Stimulated activated CD4-positive, alpha-beta T cell treated with anti-CD3 and anti-CD28 coated beads, Interleukin-15, amount 100 ng/mL, for 1 hour (primary cell): ENCODE measurements at places on chromosomes 2 and 18.
A peak's percentile ranks its signal among the peaks of the same experiment; 100 is the strongest.

- DNase-seq: no peak
Measured at GRCh38 chr2:108536133-108536780, 2.0 kb downstream of the LIMS1 start.

DNA sequence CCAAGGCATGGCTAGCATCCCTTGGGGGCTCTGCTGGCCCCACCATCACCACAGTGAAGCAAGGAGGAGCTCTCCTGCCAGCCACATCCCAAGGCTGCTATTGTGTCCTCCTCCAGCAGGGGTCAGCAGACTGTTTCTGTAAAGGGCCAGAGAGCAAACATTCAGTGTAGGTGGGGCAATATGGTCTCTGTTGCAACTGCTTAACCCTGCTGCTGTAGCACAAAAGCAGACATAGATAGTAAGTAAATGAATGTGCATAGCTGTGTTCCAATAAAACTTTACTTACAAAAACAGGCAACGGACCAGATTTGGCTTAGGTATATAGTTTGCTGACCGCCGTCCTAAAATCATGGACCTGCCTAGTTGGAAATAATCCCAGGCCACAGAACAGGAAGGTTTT lies 36.4 kb upstream of the ZBTB7C start:
- DNase-seq: peak; percentile 56

GRCh38 chr2:182952741-182953450 lies 85.4 kb downstream of the NCKAP1 start:
- no peak for DNase-seq

GRCh38 chr2:180730976-180731375 lies 249.4 kb upstream of the UBE2E3 start:
- DNase-seq: no peak

- no peak for DNase-seq
Measured at GRCh38 chr2:201458381-201458780, 6.8 kb downstream of the STRADB start.

DNA sequence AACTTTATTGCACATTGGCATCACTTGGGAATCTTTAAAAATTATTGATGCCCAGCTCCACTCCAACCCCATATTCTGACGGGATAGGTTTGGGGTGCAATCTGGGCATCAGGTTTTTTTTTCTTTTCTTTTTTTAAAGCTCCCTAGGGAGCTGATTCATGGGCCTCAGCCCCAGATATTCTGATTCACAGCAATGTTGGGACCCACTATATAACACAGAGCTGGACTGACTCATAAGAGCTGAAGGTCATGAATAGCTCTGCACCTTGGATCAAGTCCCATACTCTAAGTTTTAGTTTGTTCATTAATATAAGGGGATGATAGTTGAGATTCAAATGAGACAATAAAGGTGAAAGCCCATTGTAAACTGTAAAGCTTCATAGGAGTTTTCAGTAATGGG lies 191.1 kb upstream of the REV1 start:
- DNase-seq: no peak

GRCh38 chr2:173218326-173219056 lies 136.2 kb upstream of the CDCA7 start:
- no peak for DNase-seq

DNA sequence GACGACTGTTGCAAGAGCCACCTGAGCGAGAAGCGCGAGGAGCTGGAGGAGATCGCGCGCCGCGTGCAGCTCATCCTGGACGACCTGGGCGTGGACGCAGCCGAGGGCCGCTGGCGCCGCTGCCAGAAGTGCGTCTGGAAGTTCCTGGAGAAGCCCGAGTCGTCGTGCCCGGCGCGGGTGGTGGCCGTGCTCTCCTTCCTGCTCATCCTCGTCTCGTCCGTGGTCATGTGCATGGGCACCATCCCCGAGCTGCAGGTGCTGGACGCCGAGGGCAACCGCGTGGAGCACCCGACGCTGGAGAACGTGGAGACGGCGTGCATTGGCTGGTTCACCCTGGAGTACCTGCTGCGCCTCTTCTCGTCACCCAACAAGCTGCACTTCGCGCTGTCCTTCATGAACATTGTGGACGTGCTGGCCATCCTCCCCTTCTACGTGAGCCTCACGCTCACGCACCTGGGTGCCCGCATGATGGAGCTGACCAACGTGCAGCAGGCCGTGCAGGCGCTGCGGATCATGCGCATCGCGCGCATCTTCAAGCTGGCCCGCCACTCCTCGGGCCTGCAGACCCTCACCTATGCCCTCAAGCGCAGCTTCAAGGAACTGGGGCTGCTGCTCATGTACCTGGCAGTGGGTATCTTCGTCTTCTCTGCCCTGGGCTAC lies 1.2 kb downstream of the KCNF1 start:
- DNase-seq: no peak

- DNase-seq: no peak
Measured at GRCh38 chr2:28166956-28167355, 225.7 kb upstream of the FOSL2 start.

GRCh38 chr2:35986871-35987270 lies 368.7 kb upstream of the CRIM1 start:
- DNase-seq: no peak

DNA sequence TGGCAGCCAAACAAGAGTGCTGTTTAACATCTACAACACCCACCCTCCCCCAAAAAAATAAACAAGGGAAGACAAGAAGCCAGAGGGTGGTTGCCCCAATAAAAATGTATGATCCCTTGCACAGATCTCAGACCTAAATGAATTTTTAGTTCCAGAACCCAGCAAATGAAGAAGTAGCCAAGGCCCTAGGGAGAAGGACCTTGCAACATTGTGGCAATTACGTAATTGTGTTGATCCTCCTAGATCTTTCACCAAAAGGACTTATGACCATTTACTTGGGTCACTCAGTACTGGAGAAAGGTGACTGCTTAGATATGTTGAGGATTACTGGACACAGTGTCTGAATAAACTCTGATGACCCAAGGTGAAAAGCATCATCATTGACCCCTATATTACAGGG lies 1393.8 kb downstream of the LRP1B start:
- DNase-seq: no peak

GRCh38 chr2:46351750-46352138 lies 54.5 kb downstream of the EPAS1 start:
- peak; percentile 36 for DNase-seq

DNA sequence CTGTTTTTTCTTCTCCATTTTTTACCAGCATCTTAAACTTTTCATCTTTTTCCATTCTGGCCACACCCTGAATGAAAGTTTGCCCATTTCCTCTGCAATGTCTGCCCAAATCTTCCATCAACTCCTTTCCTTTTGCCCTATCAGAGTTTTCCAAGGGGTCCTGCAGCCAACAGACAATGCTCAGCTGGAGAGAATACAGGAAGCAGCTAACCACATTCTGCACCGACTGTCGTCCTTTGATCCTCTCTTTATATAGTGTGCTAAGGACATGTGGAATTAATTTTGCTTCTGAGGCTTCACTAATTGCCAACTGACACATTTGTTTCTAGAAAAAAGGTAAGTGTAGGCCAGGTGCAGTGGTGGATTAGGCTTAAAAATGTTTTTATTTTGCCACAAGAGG lies 50.5 kb upstream of the DLX2 start:
- DNase-seq: no peak

DNA sequence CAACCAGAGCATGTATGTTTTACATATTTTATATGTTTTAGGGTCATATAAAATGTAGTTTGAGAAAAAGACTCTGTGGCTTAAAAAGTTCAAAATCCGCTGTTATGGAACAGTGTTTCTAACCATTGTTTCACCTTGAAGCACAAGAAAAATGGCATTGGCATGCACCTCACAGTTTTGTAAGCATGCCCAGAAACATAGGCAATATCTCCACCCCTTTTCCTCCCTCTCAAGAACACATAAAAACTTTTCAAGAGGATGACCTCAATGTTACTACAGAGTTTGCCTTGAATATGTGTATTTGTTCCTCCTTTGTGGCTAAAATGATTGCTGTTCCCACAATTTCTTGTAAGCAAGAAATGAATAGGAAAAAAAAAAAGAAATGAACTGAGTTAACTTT lies 29.3 kb upstream of the SLC40A1 start:
- DNase-seq: no peak

DNA sequence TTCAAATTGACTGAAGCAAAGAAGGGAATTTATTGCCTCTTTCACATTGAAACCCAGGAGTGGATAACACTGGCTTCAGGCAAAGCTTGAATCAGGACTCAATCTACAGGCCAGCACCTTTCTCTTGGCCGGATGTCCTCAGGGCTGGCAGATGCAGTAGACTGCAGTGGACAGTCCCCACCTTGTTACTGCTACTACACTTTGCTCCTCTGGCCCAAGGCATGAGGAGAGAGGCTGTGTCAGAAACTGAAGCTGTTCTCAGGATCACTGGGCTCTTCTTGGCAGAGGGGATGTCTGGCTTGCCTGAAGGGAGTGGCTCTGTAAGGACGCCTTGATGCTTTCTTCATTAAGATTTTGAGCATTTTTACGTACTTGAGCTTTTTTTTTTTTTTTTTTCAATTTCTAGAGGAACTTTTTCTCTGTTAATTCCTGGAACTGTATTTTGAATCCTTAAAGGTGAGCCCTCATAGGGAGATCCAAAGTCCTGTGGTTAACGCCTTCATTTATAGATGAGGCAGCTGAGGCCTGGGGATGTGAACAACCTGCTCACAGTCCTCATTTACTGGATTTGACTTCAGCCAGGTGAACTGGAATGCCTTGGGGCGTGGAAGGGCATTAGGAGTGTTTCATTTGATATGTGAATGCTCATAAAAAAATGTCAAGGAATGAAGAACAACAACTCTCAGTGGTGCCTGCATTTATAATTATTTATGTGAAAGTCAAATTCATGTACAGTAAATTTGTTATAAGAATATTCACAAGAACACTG lies 36.6 kb downstream of the CASP10 start:
- DNase-seq: no peak

- no peak for DNase-seq
Measured at GRCh38 chr18:52046842-52047241, 293.2 kb upstream of the DCC start.

- no peak for DNase-seq
Measured at GRCh38 chr2:212863185-212863588, 288.2 kb downstream of the IKZF2 start.

DNA sequence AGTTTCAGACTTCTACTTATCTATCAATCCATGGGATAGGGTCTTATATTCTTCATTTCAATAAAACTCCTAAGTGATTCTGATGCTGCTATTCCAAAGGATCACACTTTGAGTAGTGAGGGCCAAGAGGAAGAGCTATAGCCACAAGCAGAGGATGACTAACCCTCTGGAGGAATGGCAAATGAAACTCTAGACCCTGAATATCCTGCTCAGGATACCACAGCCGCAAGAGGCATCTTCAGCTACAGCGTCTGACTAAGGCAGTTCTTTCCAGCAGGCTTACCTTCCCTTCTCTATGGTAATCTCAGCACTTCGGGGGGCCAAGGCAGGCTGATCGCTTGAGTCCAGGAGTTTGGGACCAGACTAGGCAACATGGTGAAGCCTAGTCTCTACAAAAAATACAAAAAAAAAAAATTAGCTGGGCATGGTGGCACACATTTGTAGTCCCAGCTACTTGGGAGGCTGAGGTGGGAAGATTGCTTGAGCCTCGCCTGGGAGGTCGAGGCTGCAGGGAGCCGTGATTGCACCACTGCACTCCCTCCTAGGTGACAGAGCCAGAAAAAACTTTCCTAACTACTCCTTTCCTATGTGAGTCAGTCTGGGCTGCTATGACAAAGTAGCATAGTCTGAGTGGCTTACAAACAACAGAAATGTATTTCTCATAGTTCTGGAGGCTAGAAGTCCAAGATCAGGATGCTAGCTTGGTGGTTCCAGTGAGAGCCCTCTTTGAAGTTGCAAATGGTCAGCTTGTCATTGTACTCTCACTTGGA lies 371.9 kb downstream of the IRS1 start:
- no peak for DNase-seq

GRCh38 chr2:74374509-74375205 lies 5.5 kb downstream of the DCTN1 start:
- DNase-seq: no peak

DNA sequence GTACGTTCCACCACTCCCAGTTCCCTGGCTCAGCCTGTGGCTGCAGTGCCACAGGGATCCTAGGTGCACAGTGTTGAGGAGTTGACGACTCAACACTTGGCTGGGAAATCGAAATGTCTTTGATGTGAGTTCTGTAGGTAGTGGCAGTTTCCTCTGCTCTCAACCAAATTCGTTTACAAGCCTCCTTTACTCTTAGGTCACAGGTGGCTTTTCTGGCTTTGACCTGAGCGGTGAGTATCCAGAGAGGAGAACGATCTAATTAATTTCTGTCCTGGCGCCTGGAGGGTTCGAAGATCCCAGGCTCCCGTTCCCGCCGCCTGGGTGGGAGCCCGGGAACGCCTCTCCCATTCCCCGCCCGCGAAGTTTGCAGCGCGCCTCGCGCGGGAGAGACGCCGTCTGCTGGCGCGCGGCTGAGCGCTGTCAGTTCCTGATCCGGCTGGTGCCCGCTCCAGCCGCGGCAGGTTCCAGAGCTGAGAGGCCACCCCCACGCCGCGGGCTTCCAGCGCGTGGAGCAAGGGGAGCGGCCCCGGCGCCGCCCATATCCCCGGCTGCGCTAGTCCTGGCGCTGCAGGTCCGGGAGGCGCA lies at the start of gene LAMA3:
Gene LAMA3, plus strand, starts transcription at position 423 of the 585 bp plus-strand sequence. CDS start 231 bp downstream, outside the sequence.
- peak; percentile 13 for DNase-seq

GRCh38 chr2:45691171-45691999 lies 39.9 kb downstream of the PRKCE start:
- no peak for DNase-seq

GRCh38 chr18:14089781-14090180 lies 42.5 kb downstream of the ZNF519 start:
- no peak for DNase-seq

DNA sequence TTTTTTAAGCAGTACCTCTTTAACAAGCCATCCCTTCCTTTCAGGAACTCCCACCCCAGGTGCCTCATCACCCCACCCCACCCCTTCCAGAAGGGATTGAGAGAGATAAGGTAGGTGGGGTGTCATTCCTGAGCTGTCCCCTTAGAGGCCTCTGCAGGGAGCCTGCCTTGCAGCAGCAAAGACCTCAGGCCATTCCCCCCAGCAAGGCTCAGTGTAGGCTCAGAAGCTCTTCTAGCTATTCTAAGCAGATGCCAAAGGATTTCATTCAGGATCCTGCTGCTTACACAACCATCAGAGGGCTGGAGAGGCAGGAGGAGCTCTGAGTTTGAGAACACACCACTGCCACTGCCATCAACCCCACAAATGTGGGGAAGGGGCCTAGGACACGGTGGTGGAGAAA lies 5.8 kb upstream of the FIGLA start:
- DNase-seq: no peak

DNA sequence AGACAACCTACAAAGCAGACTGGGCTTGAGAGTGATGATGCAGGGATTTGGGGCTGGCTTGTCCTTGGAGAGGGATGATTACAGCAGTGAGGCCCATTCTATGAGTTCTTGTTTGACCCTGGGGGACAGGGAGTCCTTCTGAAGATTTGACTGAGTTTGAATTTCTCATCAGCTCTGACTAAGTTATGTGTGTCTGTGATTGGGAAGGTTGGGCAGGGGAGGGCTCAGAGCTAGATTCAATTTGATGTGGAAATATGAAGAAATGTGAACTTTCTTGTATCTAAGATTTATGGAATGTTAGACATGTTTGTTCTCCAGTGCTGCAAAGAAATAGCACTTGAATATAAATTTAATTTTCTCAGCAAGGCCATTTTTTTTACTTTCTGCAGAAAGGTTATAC lies 19.9 kb upstream of the IL1R2 start:
- DNase-seq: no peak
